ENCODE measurements at places on chromosomes 2 and 18.

DNA sequence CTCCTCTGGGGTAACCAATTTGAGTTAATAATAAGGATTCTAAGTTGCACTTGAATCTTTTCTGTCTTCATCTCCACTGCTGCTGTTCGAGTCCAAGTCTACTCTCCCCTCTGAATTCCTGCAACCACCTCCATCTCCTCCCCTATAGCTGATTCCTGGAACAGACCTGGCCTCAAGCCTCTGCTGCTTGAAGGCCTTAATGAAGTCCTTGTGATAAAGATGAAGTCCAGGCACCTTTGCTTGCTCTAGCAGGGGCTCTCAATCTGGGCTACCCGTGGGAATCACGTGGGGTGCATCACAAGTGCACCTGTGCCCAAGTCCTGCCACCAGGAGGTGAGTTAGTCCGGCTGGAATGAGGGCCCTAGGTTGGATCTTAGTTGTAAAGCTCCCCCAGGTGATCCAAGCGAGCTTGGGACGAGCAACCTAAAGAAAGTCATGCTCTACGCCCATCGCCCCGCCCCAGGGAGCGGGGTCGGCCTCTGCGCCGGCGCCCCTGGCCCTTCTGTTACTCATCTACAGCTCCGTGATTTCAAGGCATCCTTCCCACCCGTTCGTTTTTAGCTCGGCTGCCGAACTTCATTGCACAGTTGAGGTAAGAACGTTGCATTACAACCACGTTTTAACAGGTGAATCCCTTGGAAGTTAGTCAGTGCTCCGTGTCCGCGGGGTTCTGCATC lies 905 bp upstream of the IAH1 start:
- DNase-seq: peak; percentile 47

- DNase-seq: no peak
Measured at GRCh38 chr2:200749631-200750322, 61.9 kb upstream of the BZW1 start.

DNA sequence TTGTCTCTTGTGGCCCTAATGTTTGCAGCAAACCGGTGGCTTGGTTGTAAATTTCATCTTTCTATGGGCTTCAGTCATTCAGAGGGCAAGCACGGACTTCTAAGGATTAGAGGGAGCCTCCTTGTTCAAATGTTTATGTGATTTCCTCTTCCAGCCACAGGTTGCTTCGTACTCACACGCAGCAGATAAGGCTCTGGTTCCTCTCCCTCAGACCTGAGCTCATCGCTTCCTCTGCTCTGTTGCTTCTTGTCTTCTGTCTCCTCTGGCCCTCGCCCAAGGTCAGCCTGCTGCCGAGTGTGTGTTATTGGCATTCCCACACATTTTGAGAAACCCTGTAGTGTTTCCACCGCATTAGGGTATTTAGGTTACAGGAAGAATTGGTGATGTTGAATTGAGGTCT lies 44.0 kb downstream of the MYL12B start:
- no peak for DNase-seq

- DNase-seq: no peak
Measured at GRCh38 chr2:46774499-46775228, 140.9 kb downstream of the MCFD2 start.

DNA sequence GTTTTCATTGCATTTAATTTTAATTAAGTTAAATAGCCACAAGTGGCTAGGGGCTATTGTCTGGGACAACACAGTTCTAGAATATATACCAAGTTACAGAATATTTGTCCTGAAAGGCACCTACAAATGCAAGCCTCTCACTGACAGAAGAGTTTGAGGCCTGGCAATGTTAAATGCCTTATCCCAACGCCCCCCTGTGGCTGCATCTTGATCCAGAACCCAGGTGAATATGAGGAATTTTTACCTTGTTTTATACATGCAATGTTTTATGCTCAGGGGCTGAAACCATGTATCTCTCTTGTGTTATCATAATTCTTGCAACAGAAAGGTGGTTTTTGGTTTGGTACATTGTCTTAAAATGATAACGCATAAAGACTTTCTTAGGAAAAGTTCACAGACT lies 71.8 kb upstream of the SEC11C start:
- DNase-seq: peak; percentile 23

DNA sequence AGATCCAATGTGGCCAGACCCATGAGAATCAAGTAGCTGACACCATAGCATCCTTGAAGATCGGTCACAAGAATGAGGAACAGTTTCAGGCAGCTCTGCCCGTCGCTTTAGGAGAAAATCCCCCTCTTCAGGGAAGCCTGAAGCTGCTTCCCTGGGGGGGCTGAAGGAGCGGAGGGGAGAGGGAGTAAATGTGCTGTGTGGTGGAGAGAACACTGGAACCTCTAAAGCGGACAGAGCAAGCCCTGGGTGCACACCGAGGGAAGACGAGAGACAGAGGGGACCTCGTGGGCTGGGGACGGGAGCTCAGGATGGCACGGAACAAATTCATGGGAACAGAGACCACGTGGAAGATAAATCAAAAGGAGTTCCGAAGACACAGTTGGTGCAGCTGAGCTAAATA lies 154.3 kb downstream of the NDUFA10 start:
- no peak for DNase-seq

DNA sequence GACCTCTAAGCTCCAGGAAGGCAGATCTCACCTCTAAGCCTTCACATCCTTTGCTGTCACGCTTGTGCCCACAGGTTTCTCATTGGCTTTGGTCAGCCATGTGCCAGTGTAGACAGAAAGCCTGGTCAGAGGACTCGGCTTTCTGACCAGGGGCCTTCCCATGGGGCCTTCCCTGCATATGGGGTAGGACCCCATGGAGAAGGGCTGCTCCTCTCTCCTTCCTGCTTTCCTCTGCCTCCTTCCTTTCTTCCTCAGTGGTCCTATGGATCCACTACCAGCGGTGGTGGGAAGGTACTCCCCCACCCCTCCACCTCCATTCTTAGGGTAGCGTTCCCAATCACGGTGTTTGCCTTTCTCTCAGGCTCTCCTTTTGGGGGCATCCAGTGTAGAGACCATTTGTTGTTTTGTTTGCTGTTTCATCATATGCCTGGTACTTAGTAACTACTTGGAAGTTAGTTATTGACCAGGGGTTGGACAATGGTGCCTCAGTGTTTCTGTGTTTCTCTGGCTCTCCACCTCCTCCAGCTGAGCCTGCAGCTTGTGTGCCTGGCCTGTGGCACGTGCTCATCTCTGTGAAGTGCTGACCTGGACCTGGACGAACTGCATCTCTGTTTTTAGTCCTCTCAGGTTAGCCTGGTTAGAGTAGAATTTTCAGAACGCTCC lies 71.6 kb downstream of the ZNF407 start:
- DNase-seq: no peak

GRCh38 chr18:48714873-48715272 lies 176.0 kb downstream of the CTIF start:
- no peak for DNase-seq

DNA sequence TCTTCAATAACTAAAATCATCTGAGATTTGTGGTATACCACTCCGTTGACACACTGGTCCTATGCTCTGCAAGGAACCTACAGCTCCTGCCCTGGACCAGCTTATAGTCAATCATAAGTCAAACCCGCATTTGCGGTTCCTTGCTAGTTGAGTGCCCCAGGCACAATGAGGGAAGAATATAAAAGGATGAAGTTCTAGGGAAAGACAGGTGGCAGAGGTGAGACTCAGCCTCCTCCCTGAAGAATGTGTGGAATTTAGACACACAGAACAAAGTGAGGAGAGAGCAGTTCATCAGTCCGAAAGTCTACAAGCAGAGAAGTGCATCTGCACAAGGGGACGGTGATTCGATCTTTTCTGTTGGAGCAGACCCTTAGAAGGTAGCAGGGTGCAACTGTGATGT lies 615.0 kb upstream of the FANCL start:
- no peak for DNase-seq

Measured in GM12865 (cell line).